Stimulated activated CD8-positive, alpha-beta memory T cell treated with anti-CD3 and anti-CD28 coated beads, Interleukin-4, amount 100 ng/mL, for 1 hour (primary cell): ENCODE measurements at places on chromosomes 7 and 10.

GRCh38 chr10:121312587-121312986 is 285.7 kb downstream of the FGFR2 start:
- no peak for DNase-seq

- DNase-seq, result no peak
These were observed 54.5 kb downstream of the FRMD4A start for GRCh38 chr10:14276210-14276609.

DNA sequence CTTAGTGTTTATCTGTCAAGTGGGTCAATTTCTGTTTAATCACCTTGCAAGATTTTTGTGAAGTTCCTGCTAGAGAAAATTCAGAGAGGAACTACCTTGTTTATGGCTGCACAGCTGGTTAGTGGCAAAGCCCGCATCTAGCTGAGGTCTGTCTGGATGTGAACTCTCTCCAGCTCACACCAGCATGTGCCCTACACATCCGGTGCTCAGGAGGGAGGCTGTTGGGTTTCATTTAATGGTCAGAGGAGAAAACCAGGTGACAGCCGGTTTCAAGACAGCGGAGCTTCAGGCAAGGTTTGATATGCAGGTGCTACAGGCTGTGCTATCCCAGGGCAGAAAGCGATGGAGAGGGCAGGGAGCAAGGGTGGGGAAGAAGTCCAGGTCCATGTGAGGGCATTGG is 351.1 kb downstream of the ACTR3B start:
- DNase-seq, result no peak

DNA sequence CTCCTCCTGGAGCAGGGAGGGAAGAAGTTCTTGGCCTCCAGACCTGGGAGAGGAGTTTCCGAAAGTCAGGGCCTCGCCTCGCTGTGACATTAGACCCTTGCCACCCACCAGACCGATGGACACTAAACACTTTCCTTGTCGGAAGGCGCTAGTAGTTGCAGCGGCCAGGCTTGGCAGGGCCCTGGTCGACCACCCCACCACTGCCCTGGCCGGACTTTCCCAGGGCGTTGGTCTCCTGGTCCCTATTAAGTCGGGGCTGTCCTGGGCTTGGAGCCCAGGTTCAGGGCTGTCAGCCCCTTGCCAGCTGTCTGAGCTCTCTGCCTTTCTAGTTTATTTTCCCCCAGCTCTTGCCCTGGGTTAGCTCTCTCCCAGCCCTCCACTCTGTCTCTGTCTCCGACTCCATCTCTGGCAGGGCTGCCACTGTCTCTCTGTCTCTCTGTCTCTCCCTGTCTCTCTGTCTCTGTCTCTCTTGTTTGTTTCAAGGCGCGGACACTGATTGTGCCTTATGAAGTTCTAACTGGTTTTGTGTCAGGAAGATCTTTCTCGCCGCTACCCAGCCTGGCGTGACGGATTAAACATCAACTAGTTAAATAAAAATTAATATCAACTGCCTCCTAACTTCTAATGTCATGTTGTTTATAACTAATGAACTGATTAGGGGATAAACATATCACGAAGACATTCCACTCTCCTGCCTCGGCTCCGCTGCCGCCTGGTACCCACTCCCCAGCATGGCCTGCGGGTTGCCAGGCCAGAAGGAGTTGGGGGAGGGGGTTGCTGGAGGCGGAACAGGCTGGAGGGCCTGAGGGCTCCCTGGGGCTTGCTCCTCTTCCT is 13.8 kb upstream of the PAX2 start:
- DNase-seq, result no peak

DNA sequence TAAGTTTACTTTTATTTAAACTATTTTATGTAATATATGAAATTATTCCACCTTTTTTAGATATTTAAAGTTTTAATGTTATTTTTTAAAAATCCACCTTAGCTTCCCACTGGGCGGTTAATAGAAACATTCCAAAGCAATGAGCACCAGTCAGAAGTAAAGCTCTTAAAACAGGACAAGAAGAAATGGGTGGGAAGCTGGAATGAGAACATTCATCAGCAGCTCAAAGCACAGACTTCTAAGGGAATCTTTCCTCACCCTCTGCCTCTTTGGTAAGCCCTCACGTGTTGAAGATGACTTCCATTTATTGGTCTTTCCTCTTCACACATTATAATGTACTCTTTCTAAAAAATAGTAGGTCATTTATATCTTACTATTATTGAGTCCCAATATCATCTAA is 3.1 kb downstream of the AGMO start:
- DNase-seq, result no peak

DNA sequence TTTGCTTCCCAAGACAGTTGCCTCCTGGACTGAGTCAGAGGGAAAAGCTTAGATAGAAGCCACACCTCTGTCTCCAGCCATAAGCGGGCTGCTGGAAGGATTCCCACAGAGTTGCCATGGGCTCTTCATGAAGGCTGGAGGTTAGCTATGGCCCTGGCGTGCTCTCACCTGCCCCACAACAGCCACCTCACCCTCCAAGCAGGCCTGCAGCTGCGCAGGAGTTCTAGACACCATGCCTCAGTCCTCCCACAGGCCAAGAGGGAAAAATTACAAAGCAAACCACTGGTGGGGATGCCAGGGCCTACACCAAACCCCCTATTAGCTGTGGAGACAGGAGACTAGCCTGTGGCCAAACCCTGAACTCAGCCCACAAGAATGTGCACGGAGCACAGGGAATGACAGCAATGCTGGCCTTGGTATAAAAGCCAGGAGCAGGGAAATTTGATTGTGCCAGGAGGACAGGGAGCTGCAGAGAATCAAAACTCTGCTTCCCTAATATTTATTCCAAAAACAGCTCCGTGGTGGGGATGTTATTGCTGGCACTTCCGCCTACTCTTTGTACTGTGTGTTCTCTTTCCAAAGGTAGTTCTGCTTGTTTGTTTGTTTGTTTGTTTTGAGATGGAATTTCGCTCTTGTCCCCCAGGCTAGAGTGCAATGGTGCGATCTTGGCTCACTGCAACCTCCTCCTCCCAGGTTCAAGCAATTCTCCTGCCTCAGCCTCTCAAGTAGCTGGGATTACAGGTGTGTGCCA is 60.3 kb upstream of the STK17A start:
- DNase-seq, result no peak

GRCh38 chr10:112949143-112949823 is 764 bp upstream of the TCF7L2 start:
- no peak for DNase-seq

DNA sequence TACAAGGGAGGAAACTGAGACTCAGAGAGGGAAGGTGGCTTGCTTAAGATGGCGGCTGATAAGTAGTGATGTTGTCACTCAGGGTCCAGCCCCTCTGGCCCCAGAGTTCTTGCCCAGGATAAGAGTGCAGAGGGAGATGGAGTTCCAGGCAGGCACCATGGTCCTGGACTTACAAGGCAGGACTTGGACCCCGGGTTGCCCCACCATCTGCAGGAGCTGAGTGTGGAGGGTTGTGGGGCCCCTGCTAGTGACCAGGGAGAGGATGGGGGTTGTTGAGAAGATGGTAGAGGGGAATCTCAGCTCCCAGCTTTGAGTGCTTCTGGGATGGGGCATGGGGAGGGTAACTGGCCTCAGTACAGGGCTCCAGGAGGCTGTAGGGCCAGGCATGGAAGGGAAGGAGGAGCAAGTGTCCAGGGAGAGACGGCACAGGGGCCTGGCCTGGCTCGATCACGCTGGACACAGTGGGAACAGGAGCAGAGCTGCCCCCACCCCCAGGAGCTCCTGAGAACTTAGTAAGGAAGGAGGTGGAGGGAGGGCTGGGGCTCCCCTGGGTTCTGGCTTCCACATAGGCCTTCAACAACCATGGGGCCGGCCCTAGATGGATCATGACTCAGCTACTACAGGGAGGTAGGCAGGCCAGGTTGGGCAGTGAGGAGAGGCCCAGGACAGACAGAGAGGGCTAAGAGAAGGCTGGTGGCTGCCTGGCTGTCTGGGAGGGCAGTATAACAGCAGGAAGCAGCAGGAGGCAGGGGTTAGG is 28.2 kb downstream of the PPIF start:
- no peak for DNase-seq
